ENCODE measurements at places on chromosomes 5 and 9.

GRCh38 chr5:38453921-38454320, 102.5 kb downstream of the LIFR start:
- DNase-seq = no peak

- no peak for DNase-seq
Measured at GRCh38 chr5:43207601-43208000, 15.6 kb downstream of the NIM1K start.

DNA sequence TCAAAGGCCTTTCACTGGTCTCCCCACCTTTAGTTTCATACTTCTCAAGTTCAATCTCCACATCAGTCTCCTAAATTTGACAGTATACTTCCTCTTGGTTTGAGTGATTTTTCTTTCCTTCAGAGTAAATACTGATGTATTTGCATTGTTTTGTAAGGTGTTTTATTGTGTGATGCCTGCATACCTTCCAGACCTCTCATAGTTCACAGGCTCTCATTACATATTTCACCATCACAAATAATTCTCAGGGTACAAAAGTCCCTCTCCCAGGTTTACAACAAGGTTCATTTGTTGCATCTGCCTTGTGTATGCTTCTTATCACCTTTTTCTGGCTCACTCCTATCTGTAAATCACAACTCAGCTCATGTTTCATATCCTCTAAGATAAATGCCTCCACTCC, 22.2 kb upstream of the TUSC1 start:
- DNase-seq = no peak

DNA sequence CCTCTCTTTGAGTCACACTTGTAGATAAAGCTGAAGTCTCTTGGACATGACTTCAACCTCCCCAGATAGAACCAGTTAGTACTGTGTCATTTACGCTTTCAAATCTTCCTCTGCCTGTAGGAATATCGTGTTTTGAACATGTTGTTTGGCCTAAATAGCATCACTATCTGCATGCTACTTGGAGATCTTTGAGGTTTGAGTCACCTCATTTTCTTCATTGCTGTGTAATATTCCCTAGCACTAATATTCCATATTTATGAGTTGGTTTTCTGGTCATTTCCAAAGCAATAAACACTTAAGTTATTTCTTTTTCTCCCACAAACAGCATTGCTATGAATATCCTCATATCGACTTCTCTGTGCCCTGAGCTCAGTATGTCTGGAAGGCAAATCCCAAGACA, 100.3 kb downstream of the ROR2 start:
- no peak for DNase-seq

DNA sequence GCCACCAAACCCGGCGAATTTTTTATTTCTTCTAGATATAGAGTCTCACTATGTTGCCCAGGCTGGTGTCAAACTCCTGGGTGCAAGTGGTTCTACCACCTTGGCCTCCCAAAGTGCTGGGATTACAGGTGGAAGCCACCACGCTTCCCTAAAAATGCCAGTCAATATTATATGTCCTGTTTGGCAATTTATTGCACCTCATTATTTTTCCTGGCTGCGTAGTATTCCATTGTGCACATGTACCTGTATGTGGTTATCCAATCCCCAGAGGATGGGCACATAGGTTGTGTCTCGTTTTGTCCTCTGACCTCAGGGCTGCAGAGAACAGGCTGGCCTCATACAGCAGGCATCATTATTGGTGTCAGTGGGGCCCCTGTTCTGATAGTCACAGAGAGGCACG, 181.7 kb downstream of the C9orf50 start:
- DNase-seq = no peak

- DNase-seq = no peak
Measured at GRCh38 chr5:73431204-73431851, 17.2 kb downstream of the FOXD1 start.

GRCh38 chr9:123345567-123345955, 10.4 kb upstream of the CRB2 start:
- no peak for DNase-seq

GRCh38 chr9:133950629-133951111, 41.5 kb downstream of the VAV2 start:
- DNase-seq = no peak

Data from occipital lobe (tissue), 3 donors.